Mesangial cell (primary cell): ENCODE measurements at places on chromosomes 1 and 21. TPM values are rescaled to one million over a fixed set of nuclear protein-coding genes. Genes with fewer than 3 reads are reported as not detected.

Gene USH2A
- total RNA-seq = under 0.01 TPM in 1 of 2 replicates, not detected in the other

Gene PCAT6
- total RNA-seq = 3.0 TPM in 1 of 2 replicates, not detected in the other

Gene FCN3
- not detected in 2 replicates for total RNA-seq

Gene MEGF6
- total RNA-seq = 7.3 and 22.1 TPM in 2 replicates

Gene MYBPH
- total RNA-seq = not detected in 2 replicates

Gene CDC42SE1
- 47.5 and 47.9 TPM in 2 replicates for total RNA-seq

Gene DENND2D
- total RNA-seq = 5.4 and 8.5 TPM in 2 replicates

Gene GIPC2
- 0.25 and 0.49 TPM in 2 replicates for total RNA-seq

Gene C2CD4D
- total RNA-seq = 0.16 and 0.89 TPM in 2 replicates

Gene LCE1F
- not detected in 2 replicates for total RNA-seq

Gene SPRR2A
- not detected in 2 replicates for total RNA-seq

Gene KCNK1
- total RNA-seq = 3.2 and 4.7 TPM in 2 replicates

Gene ANKRD35
- 0.13 and 0.49 TPM in 2 replicates for total RNA-seq

Gene FAM229A
- 1.3 and 4.2 TPM in 2 replicates for total RNA-seq

Gene C1orf141
- not detected in 2 replicates for total RNA-seq

Gene KPRP
- not detected in 2 replicates for total RNA-seq

Gene PKP1
- total RNA-seq = 0.76 and 1.6 TPM in 2 replicates

Gene HOOK1
- 2.0 and 4.3 TPM in 2 replicates for total RNA-seq

Gene RORC
- total RNA-seq = under 0.01 TPM in 1 of 2 replicates, not detected in the other

Gene TNFSF4
- total RNA-seq = 3.7 and 4.6 TPM in 2 replicates

Gene ADAMTS5
- total RNA-seq = 3.4 and 18.6 TPM in 2 replicates

Gene TTC34
- total RNA-seq = 0.16 and 0.38 TPM in 2 replicates

Gene MIGA1
- total RNA-seq = 5.5 and 7.1 TPM in 2 replicates

Gene LAMC2
- 43.6 and 203 TPM in 2 replicates for total RNA-seq

Gene CFHR2
- total RNA-seq = not detected in 2 replicates

Gene CLDN19
- total RNA-seq = 1.8 TPM in 1 of 2 replicates, not detected in the other

Gene RHBG
- total RNA-seq = not detected in 2 replicates

Gene GBP1
- 19.9 and 22.8 TPM in 2 replicates for total RNA-seq

Gene SEC16B
- 1.5 and 3.2 TPM in 2 replicates for total RNA-seq

Gene SH2D1B
- not detected in 2 replicates for total RNA-seq

Gene OR10Z1
- total RNA-seq = not detected in 2 replicates

Gene STUM
- under 0.01 TPM in 1 of 2 replicates, not detected in the other for total RNA-seq

Gene S100A3
- 5.8 and 42.2 TPM in 2 replicates for total RNA-seq

Gene ZNF593OS
- 0.13 TPM in 1 of 2 replicates, not detected in the other for total RNA-seq

Gene KCNJ15
- total RNA-seq = 19.9 and 79.2 TPM in 2 replicates

Gene KRTAP12-2
- not detected in 2 replicates for total RNA-seq

Gene DNAJC28
- 0.16 and 0.63 TPM in 2 replicates for total RNA-seq

Gene RGS13
- total RNA-seq = not detected in 2 replicates

Gene KIAA1614
- total RNA-seq = 0.98 and 6.7 TPM in 2 replicates

Gene PGLYRP3
- not detected in 2 replicates for total RNA-seq

Gene NLRP3
- 0.25 and 0.81 TPM in 2 replicates for total RNA-seq

Gene TGFB2
- 66.6 and 94.8 TPM in 2 replicates for total RNA-seq

Gene LRRN2
- total RNA-seq = 0.38 and 0.65 TPM in 2 replicates

Gene FBXO2
- 1.1 and 4.4 TPM in 2 replicates for total RNA-seq

Gene CYP4Z1
- total RNA-seq = not detected in 2 replicates

Gene NR1I3
- total RNA-seq = not detected in 2 replicates

Gene CENPF
- 2.5 and 62.2 TPM in 2 replicates for total RNA-seq

Gene MARK1
- 3.3 and 3.7 TPM in 2 replicates for total RNA-seq

Gene EFCAB14
- total RNA-seq = 34.2 and 55.8 TPM in 2 replicates

Gene TINAGL1
- 278 and 352 TPM in 2 replicates for total RNA-seq

Gene ETNK2
- total RNA-seq = 9.8 and 19.3 TPM in 2 replicates

Gene LDLRAD1
- total RNA-seq = not detected in 2 replicates

Gene RGS1
- not detected in 2 replicates for total RNA-seq
